ENCODE measurements at places on chromosomes 11 and 22.

DNA sequence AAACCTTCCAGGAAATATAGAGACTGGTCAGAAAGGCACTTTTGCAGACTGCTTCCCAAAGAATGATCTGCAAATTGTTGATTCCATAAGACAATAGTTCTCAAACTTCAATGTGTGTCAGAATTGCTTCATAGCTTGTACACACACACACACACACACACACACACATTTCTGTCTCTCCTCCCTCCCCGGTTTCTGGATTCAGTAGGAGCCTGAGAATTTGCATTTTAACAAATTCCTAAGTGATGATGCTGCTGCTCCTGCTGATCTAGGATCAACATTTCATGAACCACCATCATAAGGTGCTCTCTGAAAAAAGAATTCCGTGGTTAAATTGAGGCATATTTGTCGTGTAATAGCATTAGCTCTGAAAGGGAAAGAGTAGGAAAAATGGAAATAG lies 35.3 kb upstream of the FZD4 start:
- DNase-seq, result no peak

- no peak for DNase-seq
These were observed 714 bp downstream of the SDF2L1 start for GRCh38 chr22:21642584-21643448.

- DNase-seq, result no peak
These were observed 638 bp downstream of the NRGN start for GRCh38 chr11:124740277-124740882.

- DNase-seq, result no peak
These were observed 61.1 kb downstream of the WT1 start for GRCh38 chr11:32374261-32374711.

- DNase-seq, result no peak
These were observed 24.8 kb downstream of the UVRAG start for GRCh38 chr11:75839851-75840250.
